ENCODE measurements at places on chromosomes 3 and 15.

GRCh38 chr3:72376956-72377710 lies 471.1 kb downstream of the SHQ1 start:
- DNase-seq = no peak

GRCh38 chr3:12303993-12304392 lies 15.1 kb downstream of the PPARG start:
- no peak for DNase-seq

DNA sequence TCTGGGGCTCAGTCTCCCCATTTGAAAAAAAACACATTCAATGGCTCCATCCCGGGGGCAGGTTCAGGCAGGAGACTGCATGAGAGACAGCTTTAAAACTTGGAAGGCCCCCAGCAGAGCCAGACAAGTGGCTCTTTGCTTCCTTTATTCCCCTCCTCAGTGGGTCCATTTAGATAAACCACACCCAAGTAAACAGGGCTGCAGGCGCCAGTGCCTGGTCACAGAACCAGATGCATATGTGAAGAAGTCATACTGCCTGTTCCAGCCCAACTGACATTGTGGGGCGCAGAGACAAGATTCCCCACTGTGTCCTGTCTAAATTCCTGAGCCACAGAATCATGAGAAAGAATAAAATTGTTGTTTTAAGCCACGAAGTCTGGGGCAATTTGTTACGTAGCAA lies 9.0 kb downstream of the FBN1 start:
- DNase-seq = no peak

DNA sequence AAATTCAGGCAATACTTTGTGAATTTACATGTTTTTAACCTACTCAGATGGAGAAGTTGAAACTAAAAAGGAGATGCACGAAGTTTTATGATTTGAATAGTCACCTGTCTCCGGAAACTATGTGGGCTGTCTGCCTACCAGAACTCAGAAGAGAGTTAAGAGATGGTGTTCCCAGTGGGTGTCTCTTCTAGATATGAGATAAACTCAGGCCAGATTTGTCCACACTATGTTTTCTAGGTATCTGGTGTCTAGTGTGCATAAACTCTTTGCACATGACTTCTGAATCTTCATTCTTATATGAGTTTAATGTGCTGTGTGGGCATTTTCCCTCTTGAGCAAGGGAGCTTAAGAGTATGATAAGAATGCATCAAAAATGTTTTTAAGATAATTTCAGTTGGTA lies 222.8 kb downstream of the FOXP1 start:
- DNase-seq = no peak

DNA sequence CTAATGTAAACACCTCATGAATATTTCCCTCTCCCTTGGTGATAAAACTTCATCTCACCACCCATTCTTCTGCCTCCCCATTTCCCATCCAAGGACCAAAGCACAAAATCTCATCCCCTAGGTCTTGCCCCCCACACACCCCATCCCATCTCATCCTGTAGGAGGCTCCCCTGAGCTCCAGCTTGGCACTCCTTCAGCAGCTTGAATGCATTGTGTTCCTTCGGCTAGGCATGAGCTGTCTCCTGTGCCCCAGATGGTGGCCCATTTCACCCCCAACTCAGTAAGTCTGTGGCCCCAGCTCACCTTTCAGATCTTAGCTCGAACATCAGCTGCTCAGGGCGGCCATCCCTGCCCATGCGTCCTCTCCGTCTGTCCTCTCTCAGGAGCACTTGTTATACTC lies 203.6 kb upstream of the NR2F2 start:
- DNase-seq = no peak

- no peak for DNase-seq
Observed at GRCh38 chr3:11717768-11718636, 74.3 kb upstream of the VGLL4 start.

GRCh38 chr3:47681016-47681415 lies 100.7 kb downstream of the SMARCC1 start:
- no peak for DNase-seq

- no peak for DNase-seq
Observed at GRCh38 chr3:127819086-127819485, 3.2 kb downstream of the MGLL start.

- no peak for DNase-seq
Observed at GRCh38 chr3:126479642-126480041, 4.0 kb upstream of the ZXDC start.
